ENCODE measurements at places on chromosomes 5 and 9.

- no peak for DNase-seq
These were observed 107.4 kb downstream of the LMNB1 start for GRCh38 chr5:126884269-126884819.

GRCh38 chr5:111769541-111769940, 12.5 kb upstream of the NREP start:
- peak; percentile 17 for DNase-seq

- DNase-seq = no peak
These were observed 159.5 kb downstream of the YTHDC2 start for GRCh38 chr5:113673041-113673440.

DNA sequence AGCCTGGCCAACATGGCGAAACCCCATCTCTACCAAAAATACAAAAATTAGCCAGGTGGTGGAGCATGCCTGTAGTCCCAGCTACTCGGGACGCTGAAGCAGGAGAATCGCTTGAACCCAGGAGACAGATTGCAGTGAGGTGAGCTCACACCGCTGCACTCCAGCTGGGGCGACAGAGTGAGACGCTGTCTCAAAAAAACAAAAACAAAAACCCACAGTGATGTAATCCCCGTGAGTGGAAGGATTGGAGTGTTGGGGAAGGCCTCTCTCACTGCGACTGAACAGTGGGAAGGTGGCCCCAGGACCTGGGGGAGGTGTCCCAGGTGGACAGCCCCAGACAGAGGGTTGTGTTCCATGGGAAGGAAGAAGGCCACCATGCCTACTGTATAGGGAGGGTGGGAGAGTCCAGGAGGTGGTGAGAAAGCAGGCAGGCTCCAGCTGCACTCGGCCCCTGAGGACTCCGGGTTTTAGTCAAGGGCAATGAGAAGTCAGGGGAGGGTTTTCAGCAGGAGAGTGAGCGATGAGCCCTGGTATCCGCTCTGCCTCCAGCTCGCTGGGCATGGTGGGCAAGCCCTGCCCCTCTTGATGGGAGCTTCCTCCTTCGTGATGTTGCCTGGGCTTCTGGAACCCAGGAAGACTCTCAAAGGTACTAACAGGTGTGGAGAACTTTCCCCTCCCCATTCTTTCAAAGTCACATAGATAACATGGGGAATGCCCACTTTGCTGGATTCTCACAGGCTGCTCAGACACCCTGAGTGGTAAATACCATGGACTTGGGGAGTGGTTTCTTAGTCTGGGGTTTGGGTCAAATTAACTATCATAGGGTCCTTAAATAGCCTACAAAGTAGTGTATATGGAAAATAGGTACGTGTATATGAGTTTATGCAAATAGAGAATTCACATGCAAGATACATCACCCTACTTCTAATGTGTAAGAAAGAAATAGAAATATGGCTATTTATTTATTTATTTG, 74.7 kb downstream of the PPARGC1B start:
- no peak for DNase-seq

DNA sequence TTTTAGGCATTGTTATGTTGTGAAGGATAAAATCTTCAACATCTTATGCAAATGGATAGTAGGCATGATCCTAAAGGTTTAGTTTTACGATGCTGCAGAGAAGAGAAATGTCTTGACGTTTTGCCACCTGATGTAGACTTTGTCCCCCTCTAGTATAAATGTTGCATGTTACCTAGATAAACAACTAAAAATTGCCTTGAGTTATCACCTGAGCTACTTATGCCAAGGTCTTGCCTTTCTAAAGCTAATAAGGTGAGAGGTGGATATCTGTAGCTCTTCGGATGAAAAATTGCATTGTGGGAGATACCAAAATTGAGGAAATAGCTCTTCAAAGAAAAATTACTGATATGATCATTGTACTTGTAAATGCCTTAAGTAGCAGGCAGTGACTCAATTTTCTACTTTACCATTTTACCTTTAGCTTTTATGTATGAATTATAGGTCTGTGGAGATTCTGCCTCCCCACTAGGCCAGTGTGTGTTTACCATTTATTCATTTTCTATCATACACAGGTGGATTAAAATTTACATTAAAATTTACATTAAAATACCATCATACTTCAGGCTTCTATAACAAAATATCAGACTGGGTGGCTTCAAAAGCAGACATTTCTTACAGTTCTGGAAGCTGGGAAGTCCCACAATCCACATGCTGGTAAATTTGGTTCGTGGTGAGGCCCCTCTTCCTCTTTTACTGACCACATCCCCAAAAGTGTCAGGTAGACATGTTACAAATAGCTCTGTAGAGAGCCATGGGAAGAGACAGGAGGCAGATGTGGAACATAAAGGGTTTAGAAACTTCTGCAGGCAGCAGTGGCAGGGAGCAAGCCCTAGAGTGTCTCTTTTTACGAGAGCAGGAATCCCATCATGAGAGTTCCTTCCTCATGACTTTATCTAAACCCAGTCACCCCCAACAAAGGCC, 100.7 kb upstream of the ERBIN start:
- peak; percentile 75 for DNase-seq

DNA sequence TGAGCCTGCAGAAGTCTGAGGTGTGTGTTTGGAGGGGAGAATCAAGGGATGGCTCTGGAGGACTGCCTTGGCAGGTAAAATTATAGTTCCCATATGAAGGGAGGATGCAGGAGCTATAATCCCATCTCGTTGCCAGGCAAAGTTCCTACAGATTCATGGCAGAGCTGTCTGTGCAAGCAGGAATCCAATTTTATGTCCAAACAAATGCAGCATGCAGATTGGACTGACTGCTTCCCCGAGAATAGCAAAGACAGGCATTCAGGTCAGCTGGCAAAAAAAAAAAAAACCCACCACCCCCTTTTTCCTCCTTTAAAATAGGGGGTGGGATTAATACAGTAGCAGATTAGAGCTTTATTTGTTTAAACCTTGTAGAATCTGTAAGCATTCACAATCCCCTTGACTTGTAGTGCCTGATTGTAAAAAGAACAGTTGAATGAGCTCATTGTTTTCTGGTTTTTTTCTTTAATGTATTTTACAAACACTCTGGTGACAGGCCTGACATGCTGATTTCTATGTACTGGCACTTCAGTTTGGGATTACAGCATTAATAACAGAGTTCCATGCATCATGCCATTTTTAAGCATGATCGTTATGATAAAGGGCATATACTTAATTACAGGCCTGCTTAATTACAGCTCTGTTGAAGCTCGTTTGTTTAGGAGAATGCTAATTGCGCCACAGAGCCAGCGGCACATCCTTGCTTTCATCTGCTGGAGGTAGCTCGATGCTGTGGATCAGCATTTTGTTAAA, 141.4 kb upstream of the LMX1B start:
- no peak for DNase-seq

Measured in suppressor macrophage (primary cell).